GM12864 (cell line): ENCODE measurements at places on chromosomes 4 and X.

DNA sequence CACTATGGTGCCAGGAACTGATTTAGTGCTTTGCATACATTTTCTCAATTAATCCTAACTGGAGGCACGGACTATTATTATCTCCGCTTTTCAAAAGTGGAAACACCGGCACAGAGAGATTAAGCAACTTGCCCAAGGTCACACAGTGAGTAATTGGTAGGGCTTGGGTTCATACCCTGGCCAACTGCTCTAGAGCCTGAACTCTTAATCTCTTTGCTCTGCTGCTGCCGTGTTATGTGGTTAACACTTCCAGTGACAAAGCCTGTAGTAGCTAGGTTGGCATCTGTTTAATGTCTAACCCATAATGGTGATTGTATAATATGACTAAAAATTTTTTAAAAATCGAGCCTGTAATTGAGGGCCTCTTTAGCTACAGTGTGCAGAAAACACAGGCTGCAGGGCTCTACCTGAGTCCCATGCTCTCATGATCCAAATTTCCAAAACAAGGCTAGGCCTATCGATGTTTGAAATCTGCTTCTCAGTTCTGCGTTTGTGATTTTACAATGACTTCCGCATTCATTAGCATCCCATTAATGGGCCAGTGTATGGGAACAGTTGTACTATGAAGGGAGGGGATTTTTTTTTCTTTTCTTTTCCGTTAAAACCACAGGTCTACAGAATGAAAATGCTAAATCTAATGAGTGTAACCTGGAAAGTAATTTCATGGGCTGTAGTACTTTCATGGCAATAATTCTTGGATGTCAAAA, 219.3 kb upstream of the JADE1 start:
- no peak for DNase-seq

DNA sequence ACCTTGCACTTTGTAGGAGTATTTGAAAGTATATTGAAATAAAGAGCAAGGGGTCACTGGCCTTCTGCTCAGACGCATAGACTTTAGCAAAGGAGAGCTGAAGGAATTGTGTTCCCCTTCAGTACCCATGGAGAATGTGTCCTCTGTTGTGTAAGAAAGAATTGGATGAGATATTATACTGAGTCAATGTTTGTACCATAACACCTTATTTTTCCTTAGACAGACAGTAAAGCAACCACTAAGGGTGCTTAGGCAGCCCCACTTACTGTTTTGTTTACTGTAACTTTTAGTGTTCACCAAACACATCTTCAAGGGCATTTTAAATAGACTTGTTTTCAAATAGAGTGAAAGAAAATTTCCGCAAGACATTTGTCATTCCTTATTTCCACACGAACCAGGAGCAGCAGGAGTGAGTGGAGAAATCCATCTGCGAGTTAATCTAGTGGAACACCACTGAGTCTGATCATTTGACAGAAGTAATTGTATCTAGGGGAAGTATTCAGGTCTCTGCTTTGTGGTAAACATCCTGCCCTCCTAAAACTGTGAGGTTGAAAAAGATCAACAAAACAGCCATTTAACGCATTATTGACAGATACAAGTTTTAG, 89.5 kb downstream of the SLIT2 start:
- DNase-seq = no peak

DNA sequence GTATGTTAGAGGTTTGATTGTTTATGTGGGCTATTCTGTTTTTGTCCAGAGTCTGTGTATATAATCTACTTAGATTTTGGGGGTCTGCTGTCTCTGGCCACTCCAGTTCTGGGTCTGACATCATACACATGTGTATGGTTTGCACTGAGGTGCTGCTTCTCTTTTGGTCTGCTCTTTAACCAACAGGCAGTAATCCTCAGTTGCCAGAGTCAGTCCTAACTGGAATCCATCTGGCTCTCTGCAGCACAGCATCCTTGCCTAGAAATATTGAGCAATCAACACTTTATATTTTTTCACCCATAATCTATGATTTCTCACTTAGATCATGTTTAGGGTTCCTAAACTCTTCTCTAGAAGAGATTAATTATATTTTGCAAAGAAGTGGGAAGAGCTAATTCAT, 98.3 kb upstream of the SFRP2 start:
- DNase-seq = no peak

GRCh38 chr4:125321709-125322365, 7.1 kb downstream of the FAT4 start:
- DNase-seq = no peak

DNA sequence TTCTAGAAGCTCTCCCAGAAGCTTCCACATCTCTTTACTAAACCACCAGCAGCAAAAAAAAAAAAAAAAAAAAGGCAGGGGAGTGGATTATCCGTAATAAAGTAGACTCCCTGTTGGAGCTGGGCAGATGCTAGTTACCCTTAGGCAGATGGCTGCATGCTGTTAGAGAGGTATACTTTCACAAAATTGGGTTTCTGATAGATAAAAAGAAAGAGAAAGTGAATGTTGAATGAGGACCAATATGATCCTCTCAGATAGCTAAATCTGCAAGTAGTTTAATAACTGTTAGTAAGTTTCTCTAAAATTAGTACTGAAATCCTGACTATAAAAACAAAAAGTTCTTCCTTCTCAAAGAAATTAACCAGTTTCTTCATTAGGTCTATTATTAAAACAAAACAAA, 195.4 kb downstream of the ANAPC10 start:
- no peak for DNase-seq

- DNase-seq = no peak
Observed at GRCh38 chr4:163612762-163613161, 118.3 kb downstream of the TMA16 start.

GRCh38 chr4:2141762-2142451, 82.8 kb downstream of the NAT8L start:
- no peak for DNase-seq

- no peak for DNase-seq
Observed at GRCh38 chrX:37995428-37995827, 10.9 kb upstream of the SYTL5 start.

DNA sequence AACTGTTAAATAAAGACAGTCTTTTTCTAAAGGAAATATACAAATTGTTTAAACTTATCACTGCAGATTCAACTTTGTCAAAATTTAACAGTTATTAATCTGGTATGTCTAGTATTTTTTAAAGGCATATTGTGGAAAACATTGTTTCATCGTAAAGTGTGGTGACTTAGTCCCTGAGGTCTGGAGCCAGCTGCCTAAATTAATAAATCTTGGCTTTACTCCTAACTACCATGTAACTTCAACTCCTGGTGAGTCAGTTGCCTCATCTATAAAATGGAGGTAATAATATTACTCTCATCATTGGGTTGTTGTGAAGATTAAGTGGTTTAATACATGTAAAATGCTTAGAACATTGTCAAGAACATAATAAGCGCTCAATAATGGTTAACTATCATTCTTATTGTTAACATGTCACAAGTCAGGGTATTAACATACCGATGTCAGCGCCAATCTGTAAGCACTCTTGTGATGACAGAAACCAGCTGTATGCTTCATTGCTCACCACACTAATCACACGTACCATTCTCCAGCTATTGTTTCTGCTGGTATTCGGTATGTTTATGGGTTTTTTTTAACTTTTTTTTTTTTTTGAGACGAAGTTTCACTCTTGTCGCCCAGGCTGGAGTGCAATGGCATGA, 14.1 kb upstream of the SMIM43 start:
- no peak for DNase-seq

DNA sequence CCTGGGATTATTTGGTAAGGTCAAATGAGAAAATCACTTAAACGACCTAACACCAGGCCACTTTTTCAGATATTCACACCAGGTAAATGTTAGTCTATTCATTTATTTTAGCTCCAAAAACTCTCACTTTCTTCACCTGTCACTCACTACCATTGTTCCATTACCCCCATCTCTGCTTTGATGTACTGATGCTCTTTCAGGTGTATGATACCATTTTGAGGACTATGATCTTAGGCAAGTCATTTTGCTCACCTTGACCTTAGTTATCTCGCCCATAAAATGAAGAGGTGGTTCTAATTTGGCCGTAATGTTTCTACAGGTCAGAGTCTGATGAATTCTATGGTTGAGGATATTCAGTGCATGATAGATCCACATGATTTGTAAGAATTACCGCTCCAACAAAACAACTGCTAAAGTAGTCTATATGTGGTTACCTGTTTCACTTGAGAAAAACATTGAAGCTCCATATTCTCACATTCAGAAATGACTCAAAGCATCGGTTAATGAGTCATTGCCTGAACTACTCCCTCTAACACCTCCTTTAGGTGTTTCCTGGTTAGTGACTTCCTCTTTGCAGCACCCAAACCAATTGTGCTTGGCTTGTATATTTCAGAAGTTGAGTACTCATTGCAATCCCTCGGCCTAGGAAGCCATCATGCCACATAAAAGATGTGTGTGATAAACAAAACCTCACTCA, 4.5 kb downstream of the DTHD1 start:
- peak; percentile 91 for DNase-seq

DNA sequence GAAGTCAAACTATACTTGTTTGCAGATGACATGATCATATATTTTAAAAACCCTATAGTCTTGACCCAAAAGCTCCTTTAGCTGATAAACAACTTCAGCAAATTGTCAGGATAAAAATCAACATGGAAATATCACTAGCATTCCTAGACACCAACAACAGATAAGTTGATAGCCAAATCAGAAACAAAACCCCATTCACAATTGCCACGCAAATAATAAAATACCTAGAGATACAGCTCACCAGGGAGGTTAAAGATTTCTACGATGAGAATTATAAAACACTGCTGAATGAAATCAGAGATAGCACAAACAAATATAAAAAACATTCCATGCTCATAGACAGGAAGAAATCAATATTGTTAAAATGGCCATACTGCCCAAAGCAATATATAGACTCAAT, 605.0 kb upstream of the GRIA3 start:
- no peak for DNase-seq

DNA sequence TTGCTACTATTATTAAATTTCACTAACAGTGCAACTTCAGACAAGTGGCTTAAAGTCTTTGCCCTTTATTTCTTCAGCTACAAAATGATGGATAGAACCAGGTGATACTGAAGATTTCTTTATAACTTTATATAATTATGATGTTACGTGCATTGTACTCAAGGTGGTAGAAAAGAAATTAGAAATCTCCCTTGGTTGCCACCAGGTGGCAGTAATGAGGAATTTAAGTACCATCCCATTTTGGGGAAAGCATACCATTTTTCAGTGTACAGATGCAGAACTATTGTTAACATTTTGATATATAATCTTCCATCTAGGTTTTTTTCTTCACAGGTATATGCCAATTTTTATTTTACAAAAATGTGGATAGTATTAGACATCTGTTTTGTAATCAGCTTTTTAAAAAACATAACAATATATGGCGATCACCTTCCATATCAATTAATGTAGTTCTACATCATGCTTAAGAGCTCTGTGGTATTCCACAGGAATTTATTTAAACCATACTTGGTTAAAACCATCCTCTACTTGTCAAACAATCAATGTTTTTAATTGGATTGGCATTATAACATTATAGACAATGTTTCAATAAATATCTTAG, 37.7 kb upstream of the RAB33B start:
- peak; percentile 18 for DNase-seq

DNA sequence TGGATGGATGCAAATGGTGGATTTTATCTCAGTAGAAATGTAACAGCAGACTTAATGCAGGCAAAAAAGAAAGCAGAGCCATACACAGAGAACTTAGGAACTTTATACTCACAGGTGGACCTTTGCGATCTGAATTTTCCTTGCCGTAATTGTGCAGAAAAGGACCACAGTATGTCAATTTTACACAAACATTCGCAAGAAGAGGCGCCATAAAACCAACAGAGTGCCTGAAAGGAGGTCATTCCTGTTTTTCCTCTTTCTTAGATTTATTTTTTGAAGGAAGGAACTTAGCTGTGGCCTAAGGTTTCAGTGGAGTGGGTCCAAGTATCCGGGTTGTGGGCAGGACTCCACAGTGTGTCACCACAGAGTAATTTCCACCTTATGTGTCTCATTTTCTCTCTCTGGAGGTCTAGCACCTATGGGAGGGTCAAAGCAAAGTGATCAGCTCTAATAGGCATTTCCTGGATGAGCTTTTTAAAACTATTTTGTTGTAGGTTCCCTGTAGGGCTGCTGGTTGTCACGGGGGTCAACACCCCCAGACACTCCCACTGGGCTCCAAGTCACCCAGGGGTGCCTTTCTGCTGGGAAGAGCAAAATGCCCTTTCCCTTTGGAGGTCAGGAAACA, 24.7 kb upstream of the PBDC1 start:
- no peak for DNase-seq

DNA sequence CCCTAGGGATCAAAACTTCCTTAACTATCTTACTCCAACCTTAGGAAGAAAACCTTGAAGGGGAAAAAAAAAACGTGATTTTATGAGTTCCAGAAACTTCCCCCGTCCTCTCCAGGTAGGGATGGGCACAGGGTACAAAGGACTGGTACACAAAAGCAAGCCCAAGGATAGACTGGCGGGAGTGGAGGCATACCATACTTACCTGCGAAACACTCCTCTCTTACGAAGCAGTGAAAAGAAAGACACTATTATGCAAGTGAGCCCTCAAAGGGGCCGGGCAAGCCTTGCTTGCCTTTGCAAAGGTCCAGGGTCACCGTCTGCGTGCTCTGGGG, 651 bp downstream of the TSPAN6 start:
- DNase-seq = no peak

- DNase-seq = no peak
Observed at GRCh38 chr4:26356081-26356501, 35.3 kb downstream of the RBPJ start.

DNA sequence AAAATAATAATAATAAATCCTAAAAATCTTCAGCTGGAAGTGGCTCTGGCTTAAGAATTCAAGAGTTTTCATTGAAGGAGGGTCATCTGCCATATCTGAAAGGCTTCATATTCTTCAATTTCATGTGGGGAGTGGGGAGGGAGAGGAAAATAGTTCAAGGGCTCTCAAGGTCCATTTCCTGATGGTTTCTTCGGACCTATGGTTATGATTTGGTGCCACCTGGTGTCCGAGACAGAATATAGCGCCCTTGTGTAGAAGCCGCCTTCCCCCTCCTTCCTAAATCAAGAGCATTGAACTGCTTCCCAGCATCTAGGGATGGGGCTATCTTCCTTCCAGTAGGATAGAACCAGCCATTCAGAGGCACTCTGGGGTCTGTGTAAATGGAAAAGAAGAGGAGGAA, 34.3 kb downstream of the NLGN3 start:
- DNase-seq = no peak

DNA sequence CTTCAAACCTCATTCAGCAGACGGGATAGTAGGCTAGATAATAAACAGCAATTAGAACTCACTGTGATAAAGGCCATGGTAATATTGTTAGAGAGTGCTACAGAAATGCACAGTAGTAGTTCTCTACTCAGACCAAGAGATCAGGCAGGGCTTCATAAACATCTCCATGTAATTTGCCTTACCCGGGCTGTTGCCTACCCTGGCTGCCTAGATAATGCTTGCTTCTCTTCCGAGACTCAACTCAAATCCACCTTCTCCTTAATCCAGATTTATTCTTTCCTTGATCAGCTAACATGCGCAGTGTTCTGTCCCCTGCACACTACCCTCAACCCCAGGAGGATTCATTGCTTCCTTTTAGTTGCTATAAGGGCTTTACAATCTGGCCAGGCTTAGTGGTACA, 21.8 kb downstream of the ANK2 start:
- DNase-seq = no peak

- DNase-seq = no peak
Observed at GRCh38 chrX:2398064-2398656, 102.6 kb downstream of the DHRSX start.
